ENCODE measurements at places on chromosomes 6 and 20.
A peak's percentile ranks its signal among the peaks of the same experiment; 100 is the strongest.

- DNase-seq: no peak
Measured at GRCh38 chr6:84284428-84285049, 57.1 kb upstream of the CEP162 start.

GRCh38 chr6:169786349-169786748, 34.9 kb downstream of the ERMARD start:
- DNase-seq: no peak

- no peak for DNase-seq
Measured at GRCh38 chr6:118324116-118324515, 224.0 kb upstream of the PLN start.

GRCh38 chr6:161292145-161292544, 18.3 kb upstream of the AGPAT4 start:
- no peak for DNase-seq

DNA sequence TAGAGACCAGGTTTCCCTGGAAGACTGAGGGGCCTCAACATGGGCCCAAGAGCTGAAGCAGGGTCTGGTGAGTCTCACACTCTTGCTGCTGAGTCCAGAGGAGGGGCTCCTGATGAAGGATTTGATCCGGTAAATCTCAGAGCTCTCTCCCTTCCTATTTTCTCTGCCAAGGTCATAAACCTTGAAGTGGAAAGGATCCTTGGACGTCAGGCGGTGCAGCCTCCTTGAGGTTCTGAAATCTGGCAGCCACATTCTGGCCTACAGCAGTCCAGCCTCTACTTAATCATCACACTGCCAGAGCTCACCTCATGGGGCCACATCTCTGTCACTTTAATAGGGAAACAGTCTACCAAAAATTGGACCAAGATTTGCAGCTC, 24.0 kb downstream of the ACSS1 start:
- no peak for DNase-seq

DNA sequence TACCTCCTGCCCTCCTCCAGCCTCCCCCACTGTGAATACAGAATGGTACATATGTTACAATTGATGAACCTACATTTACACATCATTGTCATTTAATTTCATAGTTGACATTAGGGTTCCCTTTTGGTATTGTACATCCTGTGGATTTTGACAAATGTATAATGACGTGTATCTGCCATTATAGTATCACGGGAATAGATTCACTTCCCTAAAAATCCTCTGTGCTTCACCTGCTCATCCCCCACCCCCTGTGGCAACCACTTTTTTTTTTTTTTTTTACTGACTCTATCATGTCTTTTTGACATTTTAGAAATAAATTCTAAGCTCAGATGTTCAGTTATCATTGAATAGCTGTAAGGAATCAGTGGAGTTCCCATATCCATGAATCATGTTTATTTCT, 30.4 kb downstream of the HECA start:
- no peak for DNase-seq

DNA sequence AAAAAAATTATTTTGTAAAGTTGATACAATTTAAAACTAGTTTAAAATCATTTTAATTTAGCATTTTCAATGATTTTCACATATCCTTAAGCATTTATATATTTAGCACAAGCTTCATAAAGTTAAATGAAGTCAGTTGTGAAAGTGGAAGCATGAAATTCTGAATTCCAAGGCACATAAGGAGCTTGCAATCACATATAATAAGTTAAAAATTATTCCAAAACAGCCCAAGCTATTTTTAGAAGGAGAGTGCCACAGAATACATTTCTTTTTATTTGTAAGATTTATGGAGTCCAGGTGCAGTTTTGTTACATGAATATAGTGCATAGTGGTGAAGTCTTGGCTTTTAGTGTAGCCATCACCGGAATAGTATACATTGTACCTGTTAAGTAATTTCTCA, 3.2 kb upstream of the LGSN start:
- no peak for DNase-seq

- no peak for DNase-seq
Measured at GRCh38 chr6:146357578-146358430, 185.8 kb upstream of the RAB32 start.

DNA sequence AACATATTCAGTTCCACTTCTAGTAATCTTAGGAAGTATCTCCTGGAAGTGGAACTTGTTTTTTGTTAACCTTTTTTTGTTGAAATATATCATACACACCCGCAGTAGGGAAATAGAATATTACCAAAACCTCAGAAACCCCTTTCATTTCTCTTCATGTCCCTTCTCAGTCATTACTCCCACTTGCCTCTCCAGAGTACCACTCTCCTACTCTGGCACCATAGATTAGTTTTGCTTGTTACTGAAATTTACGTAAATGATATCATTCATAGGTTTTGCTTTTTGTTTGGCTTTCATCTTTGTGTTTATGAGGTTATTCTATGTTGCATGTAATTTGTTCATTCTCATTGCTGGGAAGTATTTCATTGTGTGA, 52.8 kb downstream of the ZFAND3 start:
- DNase-seq: no peak

DNA sequence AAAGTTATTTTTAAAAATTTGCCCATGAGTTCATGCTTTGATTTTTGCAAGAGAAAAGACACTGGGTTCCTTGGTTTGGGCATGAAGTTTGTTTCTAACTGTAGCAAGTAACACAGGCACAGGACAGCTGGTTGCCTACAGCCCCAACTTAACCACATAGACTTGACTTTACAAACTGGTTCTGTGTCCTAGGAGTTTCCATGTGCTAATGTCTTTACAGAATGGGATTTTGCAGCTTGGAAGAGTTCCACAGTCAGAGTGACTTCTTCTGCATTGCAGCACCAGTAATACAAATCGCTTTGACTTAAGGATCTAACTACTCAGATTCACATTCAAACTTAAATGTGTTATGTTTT, 44.3 kb downstream of the OR2B2 start:
- no peak for DNase-seq

- DNase-seq: no peak
Measured at GRCh38 chr6:170445487-170445886, 107.6 kb downstream of the PSMB1 start.

GRCh38 chr6:4336778-4337442, 201.5 kb upstream of the ECI2 start:
- no peak for DNase-seq

DNA sequence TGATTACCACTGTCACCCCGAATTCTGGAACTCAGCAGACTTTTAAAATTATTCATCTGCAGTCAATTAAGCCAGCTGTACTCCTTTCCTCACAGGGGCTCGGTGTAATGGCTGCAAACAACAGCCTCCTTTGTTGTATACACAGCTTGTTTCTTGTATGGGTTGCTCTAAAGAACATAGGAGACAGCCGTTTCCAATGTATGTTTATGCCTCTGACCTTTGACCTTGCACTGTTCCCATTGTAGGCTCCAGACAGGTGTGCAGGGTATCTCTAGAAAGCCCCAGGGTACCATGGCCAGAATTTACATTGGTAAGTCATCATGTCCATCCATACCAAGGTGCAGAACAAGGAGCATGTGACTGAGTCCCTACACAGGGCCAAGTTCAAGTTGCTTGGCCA, 11.5 kb upstream of the TENT5A start:
- no peak for DNase-seq

- DNase-seq: no peak
Measured at GRCh38 chr20:25017257-25017803, 24.8 kb upstream of the APMAP start.

DNA sequence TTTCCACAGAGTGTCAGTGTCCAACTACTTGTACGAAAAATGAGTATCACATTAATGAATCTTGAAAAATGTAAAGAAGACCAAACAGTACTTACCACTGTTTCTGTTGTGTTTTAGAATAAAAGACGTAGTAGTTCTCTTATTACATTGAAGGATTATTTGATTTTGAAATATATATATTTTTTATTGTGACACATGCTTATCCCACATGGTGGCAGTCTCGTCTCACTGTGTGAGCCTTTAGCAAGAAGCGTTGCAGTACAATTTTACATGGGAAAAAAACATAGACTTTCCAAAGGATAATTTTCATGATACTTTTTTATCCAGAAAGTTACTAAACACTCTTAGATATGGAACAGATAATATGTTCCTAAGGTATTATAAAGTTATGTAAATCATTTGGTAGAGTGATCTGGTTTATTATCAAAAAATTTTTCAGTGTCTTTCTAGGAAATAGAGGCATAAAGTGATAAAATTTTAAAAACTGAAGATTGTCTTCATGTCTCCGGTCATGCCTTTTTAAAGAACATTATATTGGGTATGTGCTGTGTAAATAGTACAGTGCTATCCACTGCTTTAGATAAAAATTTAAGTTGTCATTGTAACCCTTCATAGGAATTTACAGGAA, 117.5 kb upstream of the SAMD5 start:
- no peak for DNase-seq

GRCh38 chr20:45095805-45096238, 5.1 kb downstream of the KCNS1 start:
- DNase-seq: no peak

DNA sequence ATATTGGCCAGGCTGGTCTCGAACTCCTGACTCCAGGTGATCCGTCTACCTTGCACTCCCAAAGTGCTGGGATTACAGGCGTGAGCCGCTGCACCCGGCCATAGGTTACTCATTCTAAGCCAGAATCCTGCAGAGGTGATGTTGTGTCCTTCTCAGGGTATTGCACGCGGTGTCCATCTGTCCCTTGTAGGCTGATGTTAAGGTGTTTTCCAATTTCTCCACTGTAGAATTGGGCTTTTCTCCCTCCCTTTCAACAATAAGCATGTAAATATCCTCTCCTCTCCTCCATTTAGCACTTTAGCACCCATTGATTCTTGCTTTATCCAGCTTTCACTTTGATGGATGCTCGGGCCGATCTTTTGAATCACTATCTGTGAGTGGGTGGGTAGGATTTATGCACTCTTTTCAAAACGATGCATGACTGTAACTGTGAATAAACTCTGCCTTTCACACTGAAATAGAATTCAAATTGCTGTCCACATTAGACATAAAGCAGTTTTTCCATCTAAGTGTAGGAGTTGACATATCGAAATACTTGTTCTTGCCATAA, 52.6 kb downstream of the ZBTB2 start:
- DNase-seq: no peak

GRCh38 chr6:56484669-56485068, 158.0 kb downstream of the DST start:
- DNase-seq: no peak

DNA sequence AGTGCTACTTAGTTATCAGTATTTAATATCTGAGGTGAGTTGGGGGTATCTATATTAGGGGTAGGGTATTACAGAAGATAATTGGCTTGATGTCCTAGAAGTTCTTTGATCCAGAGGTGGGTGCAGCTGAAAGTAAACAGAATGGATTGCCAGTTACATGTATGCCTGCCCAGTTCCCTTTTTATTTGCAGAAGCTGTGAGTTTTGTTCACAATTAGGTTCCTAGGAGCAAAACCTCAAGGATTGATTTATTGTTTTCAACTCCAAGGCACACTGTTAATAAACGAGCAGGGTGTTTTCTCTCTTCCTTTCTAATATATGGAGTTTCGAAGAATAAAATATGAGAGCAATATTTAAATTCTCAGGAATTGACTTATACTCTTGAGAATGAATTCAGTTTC, 129.0 kb downstream of the SULF2 start:
- DNase-seq: no peak

GRCh38 chr20:40706977-40707582, 18.0 kb upstream of the MAFB start:
- peak; percentile 36 for DNase-seq

GRCh38 chr6:165218829-165219228, 90.6 kb downstream of the C6orf118 start:
- DNase-seq: no peak

GRCh38 chr20:51093240-51093763, 70.4 kb upstream of the KCNG1 start:
- no peak for DNase-seq

Data from coronary artery (tissue), 2 donors.